H4 (cell line): ENCODE measurements at places on chromosomes 5 and 9.

DNA sequence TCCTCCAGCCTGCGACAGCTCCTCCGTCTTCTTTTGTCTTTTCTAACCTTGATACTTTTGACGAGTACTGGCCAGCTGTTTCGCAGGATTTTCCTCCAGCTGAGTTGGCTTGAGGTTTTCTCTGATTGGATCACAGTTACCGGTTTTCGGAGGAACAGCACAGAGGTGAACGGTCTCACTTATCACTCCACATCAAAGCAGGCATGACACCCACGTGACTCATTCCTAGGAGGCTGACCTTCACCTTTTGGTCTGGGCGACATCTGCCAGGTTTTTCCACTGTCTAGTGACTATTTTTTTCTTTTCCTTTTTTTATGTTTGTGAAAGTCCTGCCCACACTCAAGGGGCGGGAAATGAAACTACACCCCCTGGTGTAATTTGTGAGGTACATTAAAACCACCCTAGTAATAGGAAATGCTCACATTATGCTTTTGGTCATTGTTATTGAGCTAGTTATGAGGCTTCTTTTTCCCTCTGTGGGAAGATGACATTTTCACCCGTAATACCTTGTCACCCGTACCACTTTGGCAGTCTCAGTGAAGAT lies 319.2 kb downstream of the GADD45G start:
- DNase-seq: no peak

DNA sequence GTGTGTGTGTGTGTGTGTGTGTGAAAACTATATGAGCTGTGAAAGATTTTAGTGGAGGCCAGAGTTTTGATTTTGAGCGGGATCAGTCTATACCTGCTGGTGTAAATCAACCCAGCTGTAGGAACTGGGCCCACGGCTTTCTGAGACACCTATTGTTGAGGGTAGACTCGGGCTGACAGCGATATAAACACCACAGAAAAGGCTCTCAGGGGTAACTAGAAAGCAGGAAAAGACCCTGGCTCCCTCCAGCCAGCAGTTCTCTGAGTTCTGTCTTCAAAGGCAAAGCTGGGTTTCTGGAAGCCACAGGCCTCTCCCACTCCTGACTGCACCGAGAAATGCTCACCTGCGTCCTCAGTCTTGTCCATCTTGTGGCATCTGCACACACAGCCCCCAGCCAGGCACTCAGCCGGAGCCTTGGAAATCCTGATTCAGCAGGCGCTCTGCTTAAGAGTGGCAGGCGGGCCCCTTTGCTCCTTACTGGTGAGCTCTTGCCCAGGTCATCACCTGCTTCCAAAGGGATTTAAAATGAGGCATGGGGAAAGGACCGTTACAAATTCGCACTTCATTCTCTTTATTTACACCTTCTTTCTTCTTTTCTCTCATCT lies 223.3 kb downstream of the NDUFS4 start:
- DNase-seq: no peak

DNA sequence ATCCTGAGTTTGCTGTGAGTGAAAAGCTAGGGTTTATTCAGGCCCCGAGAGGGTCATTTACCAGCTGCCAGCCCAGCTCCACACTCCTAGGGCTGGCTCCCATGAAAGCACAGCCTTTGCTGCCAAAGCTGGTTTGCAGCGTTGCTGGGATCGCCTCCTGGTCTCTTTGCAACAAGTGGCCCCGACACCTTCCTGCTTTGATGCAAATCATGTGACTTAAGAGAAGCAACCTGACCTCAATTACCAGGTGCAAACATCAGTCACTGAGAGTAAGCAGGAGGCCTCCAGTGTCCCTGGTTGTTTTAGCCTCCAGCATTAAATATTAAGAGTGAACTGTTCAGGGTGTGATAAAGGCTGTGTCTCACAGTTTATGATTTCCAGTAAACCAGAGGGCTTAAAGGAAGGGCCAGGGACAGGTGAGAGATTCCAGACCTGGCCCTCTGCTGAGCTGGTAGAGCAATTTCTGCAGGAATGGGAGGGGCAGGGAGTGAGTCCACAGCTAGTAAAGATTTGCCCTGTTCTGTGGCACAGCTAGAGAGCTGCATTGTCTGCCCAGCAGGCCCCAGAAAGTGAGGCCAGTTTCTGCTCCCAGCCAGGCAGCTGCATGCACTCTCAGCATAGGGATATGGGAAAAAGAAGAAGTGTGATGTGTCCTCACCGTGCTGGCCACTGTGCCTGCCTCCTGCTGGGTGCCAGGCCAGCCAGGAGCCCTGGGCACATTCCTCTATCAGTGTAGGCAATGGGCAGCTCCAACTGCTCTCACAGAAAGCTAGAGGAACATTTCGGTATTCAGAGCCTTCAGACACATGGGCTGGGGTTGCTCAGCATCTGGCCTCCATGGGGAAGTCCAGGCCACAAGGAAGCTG lies 58.0 kb downstream of the SLC22A5 start:
- no peak for DNase-seq

DNA sequence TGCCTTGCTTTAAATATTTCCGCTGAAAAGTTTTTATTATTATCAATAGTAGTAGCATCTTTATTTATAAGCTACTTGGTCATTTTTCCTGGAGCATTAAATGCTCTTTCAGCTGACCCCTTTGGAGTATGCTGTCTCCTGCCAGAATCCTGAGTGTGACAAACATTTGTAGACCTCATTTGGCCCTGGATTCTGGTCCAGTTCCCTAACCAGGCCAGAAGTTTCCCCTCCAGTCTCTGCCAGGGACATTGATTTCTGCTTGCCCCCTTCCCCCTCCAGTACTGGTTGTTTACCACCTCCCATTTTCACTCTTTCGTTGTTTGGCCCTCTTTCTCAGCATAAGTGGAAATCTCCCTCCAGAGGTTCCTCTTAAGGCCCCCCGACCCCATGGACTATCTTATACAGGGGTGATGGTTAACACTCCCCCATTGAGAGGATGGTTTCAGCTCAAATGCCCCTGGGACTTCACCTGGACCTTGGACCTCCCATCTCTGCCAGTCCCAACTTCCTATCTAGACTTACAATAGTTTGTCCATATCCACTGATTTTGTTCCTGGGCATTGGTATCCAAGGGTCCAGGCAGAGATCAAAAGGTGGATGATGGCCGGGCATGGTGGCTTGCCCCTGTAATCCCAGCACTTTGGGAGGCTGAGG lies 24.6 kb upstream of the COL27A1 start:
- DNase-seq: no peak

- no peak for DNase-seq
Observed at GRCh38 chr5:60219921-60220320, 326.4 kb upstream of the PDE4D start.

DNA sequence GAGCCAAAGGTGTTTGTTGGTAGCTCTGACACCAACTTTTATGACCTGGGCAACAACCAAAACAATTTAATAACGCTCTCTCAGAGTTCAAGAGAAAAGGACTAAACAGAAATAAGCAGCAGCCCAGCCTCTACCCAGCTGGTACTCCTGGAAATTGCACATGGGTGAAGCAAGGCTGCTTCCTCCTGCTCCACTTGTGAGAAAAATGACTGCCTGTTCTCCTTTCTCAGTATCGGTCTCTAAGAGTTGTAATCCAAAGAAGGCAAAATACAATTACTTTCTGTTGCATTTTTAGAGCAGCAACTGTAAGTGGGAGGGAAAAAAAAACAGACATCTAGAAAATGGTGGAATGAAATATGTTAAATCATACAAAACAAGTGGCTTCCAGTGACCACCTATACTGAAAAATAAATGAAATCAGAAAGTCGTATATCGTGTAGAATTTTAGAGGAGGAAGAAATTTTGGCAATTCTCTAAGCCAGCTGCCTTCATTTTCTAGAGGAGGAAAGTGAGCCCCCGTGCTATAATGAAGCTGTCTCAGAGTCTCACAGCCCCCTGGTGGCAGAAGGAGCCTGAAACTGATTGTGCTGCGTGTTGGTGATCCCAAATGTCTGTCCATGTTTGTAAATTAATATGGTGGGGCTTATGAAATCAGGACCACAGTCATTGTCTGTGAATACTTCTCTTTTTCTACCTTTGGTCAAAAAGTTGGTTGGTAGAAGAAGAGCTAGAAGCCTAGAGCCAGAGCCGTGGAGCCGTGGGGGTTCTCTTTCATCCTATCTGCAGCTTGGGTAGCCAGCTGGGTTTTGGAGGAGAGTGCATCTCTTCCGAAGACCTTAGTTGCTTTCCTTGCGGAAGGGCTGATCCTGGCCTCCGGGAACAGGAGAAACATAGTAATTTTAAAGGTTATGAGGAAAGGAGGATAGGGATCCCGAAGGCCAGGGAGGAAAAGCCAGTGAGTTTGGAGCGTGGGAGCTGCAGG lies 139.9 kb downstream of the PIP5K1B start:
- DNase-seq: no peak
